ENCODE measurements at places on chromosomes 11 and 22.

DNA sequence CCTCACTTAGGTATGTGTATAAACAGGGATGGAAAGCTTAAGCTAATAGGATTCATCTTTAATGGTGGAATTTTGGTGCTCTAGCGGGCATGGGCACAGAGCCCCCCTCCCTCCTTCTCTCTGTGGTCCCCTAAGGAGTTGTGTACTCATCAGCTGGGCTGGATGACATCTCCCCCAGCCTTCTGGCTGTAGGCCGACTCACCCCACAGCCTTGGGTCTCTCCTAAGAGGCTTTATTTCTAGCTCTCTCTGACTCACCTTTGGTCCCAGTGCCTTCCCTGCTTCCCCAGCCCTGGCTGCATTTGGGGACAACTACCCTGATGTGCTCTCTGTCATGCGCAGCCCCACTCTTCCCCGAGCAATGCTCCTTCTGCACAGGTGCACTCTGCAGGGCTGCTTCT lies 26.9 kb downstream of the SLC6A5 start:
- DNase-seq = no peak

- peak; percentile 57 for DNase-seq
Measured at GRCh38 chr11:129828301-129828836, 12.7 kb downstream of the TMEM45B start.

DNA sequence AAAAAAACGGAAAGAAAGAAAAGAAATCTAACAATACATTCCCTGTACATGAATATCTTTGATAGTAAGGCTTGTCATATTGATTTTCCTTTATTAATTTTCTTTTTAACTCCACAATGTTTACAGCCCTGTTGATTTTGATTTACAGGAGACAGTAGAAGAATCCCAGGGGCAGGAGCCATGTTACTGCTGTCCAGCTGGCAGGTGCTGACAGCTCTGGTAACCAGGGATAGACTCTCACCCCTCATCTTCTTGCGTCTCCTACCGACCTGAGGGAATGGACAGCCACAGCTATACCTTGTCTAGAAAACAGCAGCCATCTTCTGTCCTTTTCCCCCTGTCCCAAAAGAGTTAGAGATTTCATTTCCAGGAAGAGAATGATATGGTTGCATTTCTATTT lies 37.4 kb downstream of the PRDM10 start:
- DNase-seq = no peak

- DNase-seq = peak; percentile 17
Measured at GRCh38 chr11:91906871-91907624, 317.6 kb upstream of the FAT3 start.

- DNase-seq = no peak
Measured at GRCh38 chr22:45127866-45128265, 35.9 kb upstream of the NUP50 start.

DNA sequence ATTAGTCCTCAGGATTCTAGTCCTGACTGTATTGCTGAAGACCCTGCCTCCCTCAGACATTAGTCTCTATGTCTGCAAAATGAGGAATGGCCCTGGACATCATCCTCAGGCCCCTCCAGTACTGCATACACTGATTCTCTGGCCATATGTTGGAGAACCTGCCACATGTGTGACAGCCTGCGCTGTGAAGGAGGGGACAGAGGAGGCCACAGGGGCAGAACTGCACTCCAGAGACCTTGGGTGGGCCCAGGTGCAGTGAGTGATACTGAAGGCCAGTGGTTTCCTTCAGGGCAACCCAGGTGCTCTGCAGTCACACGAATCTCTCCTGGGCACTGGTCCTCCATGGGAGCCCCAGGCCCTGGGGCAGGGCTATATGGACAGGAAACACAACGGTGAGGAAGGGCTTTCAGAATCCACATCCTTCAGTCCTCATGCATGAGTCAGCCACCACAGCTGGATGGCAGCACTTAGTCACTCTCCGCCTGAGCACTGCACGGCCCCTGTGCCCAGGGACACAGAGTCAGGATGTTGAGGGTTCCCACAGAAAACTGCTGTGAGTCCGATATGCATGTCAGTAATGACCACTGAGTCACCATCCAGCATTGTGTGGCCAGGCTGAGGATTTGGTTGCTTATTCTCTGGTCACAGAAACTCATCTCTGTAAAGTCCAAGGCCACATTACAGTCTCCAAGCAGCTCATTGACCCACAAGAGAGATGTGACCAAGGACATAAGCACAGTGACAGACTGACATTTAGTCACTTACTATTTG lies 39.7 kb downstream of the ME3 start:
- peak; percentile 8 for DNase-seq

DNA sequence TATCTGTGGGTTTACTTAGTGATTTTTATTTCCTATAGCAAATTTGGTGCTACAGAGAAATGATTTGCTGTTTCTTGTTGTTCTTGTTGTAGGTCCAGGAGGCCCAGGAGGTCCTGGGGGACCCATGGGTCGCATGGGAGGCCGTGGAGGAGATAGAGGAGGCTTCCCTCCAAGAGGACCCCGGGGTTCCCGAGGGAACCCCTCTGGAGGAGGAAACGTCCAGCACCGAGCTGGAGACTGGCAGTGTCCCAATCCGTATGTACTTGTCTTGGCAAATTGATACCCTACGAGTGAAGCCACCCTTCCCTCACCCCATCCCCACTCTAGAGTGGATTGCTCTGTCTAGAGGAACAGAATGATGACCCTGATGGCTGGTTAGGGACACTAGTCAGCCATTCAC lies 7.8 kb upstream of the GAS2L1 start:
- DNase-seq = no peak

DNA sequence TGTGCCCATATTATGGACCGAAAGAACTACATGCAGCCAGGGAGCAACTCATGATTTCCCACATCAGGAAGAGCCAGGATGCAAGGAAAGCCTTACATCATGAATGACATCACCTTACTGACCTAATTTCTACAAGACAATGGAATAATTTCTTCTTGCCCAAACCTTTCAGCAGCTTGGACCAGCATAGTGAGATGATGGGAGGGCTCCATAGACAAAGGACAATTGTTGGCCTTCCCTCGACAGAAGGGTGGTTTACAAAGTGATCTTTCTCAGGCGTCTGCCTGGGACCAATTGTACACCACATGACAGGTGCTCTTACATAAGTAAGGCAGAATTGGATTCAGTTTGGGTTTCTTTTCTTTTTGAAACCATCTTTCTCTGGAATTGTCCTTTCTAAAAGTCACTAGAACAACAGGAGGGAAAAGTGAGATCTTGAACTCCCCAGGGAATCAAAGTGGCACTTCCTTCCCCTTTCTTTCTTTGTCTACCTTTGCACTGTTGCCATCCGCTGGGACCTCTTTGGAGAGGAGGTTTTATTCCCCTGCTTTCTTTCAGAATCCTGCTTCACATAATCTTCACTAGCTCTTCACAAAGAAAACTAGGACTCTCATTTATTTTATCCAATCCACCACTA lies 51.7 kb upstream of the PAK1 start:
- peak; percentile 29 for DNase-seq

- no peak for DNase-seq
Measured at GRCh38 chr11:113332638-113333329, 18.4 kb downstream of the TTC12 start.

- DNase-seq = no peak
Measured at GRCh38 chr11:61777234-61778090, 14.9 kb downstream of the TMEM258 start.

DNA sequence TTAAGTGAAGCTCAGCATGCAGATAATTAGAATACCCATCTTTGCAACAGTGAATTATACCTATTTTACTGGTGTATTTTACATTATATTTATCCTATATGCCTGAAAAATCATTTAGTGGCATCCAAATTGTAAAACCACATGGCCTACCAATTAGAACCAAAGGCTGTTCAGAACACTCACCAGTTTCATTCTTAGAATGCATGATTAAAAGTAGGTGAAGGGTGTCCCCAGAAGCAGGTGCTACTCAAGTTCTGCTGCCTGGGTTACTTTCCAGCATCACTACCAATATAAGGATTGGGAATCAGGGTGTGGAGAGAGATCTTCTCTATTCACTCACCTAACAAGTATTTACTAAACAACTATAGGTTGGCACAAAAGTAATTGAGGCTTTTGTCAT lies 103.3 kb downstream of the SGSM3 start:
- no peak for DNase-seq

DNA sequence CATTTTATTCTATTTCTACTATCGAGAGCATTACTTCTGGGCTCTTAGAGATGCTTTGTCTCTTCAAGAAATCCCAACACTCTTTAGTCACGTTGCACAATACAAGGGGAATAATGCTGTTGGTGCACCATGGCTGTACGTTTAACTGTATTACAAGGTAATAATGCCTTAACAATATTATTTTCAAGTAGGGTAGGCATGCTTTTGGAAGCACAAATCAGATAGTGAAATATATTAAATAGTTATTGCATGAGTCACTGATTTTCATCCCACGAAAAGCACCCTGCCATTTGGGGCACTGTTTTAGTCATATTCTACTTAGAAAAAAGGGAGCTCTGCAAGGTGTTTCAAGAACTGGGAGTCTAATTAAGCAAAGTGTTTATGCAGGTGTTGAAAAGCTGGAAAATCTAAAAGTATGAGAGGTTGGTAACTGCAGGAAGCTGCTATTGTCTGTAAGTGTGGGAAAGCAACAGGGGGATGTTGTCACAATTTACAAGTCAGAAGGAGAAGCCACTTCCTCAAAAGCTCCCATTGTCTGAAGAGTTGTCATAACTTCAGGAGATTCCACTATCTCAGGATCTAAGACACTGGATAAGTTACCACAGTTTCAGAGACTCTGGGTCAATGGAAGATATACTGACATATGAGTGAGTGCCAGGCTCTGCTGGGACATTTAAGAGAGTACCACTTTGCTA lies 218.2 kb downstream of the JRKL start:
- DNase-seq = no peak

- DNase-seq = no peak
Measured at GRCh38 chr22:21936151-21936775, 16.4 kb downstream of the PPM1F start.

- DNase-seq = peak; percentile 31
Measured at GRCh38 chr11:63613517-63614135, 607 bp downstream of the PLAAT3 start.

DNA sequence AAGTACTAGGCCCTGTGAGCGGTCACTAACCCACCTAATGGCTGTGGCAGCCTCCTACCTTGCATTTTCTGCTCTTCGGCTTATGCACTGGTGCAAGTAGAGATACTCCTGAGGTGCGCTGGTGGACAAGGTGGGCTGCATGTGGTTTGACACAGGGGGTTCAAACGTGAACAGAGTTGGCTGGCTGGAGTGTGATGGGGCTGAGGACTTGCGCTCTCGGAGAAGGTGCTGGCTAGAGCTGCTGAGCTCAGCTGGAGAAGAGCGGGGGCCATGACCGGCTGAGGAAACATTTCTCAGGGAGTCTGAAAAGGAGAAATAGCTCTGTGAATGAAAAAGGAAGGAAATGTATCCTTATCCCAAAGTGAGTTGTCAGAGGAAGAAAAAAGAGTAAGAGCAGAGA lies 61.4 kb downstream of the USP35 start:
- no peak for DNase-seq

GRCh38 chr22:50603511-50604255 lies 3.1 kb downstream of the MAPK8IP2 start:
- DNase-seq = no peak

DNA sequence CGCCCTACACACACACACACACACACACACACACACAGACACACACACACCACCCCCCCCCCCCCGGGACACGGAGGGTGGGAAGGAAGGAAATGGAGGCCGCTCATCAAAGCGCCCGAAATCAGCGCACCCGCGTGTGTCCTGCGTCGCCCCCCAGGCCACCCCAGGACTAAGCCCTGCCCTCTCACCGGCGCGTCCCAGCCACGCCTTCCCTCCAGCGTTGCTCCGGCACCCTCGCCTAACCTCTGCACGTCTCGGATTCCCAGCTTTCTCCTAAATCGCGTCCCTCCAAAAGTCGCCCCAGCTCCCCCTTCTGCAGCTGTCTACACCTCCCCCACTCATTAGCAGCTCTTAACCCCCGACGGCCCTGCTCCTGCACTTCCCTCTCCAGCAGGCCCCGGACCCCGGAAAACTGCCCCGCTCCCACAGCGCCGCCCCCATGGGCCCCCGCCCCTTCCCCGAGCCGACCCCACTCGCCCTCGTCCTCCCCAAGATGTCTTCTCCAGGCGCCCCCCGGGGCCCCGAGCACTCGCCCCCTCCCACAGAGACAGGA lies 557 bp downstream of the PACSIN2 start:
- DNase-seq = no peak

GRCh38 chr11:15568440-15568839 lies 453.7 kb downstream of the INSC start:
- no peak for DNase-seq

- no peak for DNase-seq
Measured at GRCh38 chr11:40338739-40339138, 1120.7 kb downstream of the LRRC4C start.
